ENCODE measurements at places on chromosomes 2 and 18.
A peak's percentile ranks its signal among the peaks of the same experiment; 100 is the strongest.

GRCh38 chr2:13006426-13006825, 289.7 kb downstream of the TRIB2 start:
- no peak for DNase-seq

DNA sequence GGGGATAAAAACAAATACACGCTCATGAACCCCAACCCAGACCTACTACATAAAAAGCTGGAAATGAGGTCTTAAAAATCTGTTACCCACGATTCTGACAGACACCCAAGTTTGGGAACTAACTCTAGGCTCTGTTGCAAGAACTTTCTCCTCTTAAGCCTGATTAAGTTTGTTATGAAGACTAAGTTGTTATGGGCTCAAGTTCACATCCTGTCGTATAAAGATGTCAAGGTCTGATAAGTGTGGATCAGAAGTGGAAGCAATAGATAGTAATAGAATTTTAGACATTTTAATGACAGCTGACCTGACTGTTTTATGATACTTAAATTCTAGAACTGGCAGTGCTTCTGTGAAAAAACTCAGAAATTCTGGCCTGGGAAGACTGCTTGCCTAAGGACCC, 43.2 kb downstream of the LPIN2 start:
- DNase-seq = no peak

DNA sequence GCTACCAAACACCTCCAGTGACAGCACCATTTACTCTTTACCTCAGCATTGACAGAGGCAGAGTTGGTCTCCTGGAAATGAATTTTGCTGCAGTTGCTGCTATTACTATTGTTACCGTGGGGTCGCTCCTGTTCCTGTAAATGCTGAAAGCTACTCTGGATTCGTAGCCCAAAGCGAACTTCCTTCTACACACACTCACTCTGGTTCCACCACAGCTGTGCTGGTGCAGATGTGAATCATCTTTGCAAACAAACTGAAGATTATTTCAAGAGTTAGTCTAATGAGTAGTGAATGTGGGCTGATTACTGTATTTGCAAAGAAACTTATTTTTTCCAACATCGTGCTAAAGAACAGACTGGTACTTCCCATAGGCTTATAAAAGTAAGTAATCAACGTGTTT, 304.0 kb downstream of the LPIN1 start:
- DNase-seq = peak; percentile 69

- peak; percentile 42 for DNase-seq
Observed at GRCh38 chr2:21256006-21256405, 132.2 kb downstream of the TDRD15 start.

- no peak for DNase-seq
Observed at GRCh38 chr2:199811346-199811745, 39.6 kb downstream of the FTCDNL1 start.

DNA sequence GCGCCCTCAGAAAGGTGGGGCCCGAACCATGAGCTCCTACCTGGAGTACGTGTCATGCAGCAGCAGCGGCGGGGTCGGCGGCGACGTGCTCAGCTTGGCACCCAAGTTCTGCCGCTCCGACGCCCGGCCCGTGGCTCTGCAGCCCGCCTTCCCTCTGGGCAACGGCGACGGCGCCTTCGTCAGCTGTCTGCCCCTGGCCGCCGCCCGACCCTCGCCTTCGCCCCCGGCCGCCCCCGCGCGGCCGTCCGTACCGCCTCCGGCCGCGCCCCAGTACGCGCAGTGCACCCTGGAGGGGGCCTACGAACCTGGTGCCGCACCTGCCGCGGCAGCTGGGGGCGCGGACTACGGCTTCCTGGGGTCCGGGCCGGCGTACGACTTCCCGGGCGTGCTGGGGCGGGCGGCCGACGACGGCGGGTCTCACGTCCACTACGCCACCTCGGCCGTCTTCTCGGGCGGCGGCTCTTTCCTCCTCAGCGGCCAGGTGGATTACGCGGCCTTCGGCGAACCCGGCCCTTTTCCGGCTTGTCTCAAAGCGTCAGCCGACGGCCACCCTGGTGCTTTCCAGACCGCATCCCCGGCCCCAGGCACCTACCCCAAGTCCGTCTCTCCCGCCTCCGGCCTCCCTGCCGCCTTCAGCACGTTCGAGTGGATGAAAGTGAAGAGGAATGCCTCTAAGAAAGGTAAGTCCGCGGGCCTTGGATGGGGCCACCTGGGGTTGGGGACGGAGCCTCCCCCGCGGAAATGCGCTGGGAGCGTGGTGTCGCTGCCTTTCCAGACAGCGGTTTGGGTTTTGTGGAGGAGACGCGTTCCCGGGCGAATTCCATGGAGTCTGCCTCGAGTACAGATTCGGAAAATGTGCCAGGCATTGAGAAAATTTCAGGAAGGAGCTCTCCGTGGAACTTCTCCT, 559 bp downstream of the HOXD1 start:
- no peak for DNase-seq

GRCh38 chr2:51401546-51401945, 369.6 kb upstream of the NRXN1 start:
- no peak for DNase-seq
